NCI-H460 (cell line): ENCODE measurements at places on chromosomes 12 and 14.
A peak's percentile ranks its signal among the peaks of the same experiment; 100 is the strongest.

DNA sequence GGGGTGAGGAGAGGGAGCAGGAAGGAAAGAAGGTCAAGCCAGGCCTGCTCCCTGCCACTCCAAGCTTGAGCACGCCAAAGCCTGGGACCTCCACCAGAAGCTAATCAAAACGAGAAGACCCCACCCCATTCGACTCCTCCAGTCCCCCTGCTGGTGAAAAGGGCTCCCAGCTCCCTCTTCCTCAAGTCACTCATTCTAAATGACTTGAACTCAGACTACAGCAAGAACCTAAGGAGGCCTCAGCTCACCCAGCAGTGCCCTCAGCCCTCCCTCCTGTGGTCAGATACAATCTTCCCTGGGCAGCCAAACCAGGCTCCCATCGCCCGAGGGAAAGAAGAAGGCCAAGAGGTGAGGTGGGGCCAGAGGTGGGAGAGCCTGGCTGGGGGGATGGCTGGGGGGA lies 17.4 kb downstream of the HDAC7 start:
- DNase-seq, result no peak

- no peak for DNase-seq
These were observed 78.9 kb upstream of the RESF1 start for GRCh38 chr12:31880340-31880739.

GRCh38 chr12:6458281-6459003 lies 6.6 kb downstream of the TAPBPL start:
- no peak for DNase-seq

- DNase-seq, result no peak
These were observed 455 bp downstream of the ATP6V1D start for GRCh38 chr14:67358924-67359774.

- no peak for DNase-seq
These were observed 53.5 kb upstream of the BEGAIN start for GRCh38 chr14:100640471-100641273.

DNA sequence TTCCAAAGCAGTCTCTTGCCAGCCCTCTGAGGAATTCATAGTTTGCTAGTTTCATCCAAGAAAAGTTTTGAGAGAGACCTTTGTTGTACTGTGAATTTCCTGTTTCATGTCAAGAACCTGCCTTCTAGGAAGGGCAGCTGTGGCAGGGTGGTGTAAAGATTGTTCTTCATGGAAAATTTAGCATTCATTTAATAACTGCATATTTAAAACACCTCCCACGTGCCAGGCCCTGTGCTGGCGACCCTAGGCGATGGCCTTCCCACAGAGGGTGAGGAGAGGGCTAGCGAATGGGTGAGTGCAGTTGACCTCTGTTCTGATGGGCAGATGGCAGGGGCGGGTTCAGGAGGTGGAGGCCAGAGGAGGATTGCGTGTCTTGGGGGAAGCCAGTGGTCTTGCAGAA lies 43.2 kb downstream of the MLXIP start:
- DNase-seq, result no peak

GRCh38 chr14:34465069-34465859 lies 3.2 kb upstream of the SPTSSA start:
- DNase-seq, result no peak

DNA sequence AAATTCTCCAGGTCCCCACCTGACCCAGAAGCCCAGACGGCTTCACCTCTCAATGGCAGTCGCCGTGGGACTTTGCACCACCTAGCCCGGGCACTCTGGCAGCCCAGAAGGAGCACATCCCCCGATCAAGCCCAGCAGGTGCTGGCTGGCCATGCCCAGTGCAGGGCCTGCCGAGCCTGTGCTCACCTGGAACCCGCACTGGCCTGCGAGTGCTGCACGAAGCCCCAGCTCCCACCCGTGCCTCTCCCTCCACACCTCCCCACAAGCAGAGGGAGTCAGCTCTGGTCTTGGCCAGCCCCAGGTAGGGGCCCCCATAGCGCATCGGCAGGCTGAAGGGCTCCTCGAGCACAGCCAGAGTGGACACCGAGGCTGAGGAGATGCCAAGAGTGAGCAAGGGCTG lies 144.5 kb downstream of the NUBPL start:
- DNase-seq, result no peak

- no peak for DNase-seq
These were observed 243.5 kb upstream of the NOVA1 start for GRCh38 chr14:26841326-26841725.

- no peak for DNase-seq
These were observed 15.9 kb downstream of the CACNA1C start for GRCh38 chr12:2068653-2069052.

DNA sequence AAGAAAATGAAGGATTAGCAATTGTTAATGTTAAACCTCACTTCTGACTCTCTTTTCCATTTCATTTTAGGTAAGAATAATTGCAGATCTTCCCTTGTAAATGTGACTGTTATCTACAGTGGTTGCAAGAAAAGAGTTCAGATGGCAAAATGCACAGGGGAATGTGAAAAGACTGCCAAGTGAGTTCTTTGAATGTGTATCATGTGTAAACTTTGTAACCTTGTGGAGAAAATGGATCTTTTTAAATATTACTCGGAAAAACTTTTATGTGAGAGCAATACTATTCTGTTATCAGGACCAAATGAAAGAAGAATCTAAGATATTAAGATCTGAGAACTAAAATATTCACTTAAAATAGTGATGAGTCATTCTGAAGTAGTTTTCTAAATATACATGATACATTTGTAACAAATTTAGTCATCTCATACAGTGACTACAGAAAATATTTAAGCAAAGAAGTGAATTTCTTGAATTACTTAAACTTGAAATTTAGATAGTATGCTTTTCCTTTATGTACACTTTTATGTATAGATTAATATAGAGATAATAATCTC lies 122.5 kb upstream of the CNTN1 start:
- peak; percentile 25 for DNase-seq

DNA sequence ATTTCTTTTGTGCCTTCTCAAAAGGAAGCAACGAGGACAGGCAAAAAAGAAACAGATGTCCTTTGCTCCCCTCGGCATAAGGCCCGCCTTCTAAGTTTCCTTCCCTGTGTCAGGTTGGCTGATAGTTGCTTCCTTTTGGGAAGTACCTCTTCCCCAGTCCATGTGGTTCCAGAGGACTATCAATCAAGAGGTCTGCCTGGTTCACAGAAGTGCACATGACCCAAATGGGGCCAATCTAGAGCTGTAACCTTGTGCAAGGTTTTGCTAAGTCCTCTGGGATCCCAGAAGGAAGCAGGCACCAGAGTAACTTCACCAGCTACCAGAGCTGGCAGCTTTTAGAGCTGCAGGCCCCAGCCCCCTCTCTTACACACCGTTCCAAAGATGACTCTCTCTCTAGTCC lies 42.6 kb downstream of the TMEM63C start:
- no peak for DNase-seq

DNA sequence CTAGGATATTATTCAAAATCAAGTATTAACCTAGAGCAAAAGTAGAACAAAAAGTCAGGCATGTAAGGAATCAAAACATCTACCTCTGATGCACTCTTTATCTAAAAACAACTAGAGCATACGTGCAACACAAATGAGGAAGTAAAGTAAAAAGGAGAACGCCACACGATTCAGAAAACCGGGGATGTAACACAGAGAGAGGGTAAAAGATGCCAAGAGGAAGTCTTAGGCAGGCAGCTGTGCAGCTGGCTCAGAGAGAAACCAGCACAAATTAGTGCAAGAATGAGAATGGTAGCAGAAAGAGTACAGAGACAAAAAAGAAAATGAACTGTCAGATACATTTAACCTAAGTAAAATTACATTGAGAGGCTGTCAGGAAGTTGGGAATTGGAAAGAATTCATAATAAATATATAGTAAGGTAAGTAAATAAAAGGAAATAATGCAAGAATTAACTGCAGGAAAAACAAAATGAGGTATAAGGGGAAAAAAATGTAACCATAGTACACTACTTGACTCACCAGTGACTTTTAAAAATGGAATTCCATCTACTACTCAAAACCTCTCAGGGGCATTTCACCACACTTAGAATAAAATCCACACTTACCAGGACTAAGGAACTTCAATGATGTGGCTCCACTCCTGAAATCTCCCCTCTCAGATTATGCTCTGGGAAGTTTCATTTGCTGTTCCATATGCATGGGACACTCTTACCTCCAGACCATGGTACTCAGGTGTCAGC lies 17.1 kb downstream of the BCAT1 start:
- no peak for DNase-seq

- DNase-seq, result no peak
These were observed 77.9 kb downstream of the NINJ2 start for GRCh38 chr12:585062-586061.

- DNase-seq, result peak; percentile 15
These were observed 29.3 kb downstream of the ZCRB1 start for GRCh38 chr12:42296503-42297109.

DNA sequence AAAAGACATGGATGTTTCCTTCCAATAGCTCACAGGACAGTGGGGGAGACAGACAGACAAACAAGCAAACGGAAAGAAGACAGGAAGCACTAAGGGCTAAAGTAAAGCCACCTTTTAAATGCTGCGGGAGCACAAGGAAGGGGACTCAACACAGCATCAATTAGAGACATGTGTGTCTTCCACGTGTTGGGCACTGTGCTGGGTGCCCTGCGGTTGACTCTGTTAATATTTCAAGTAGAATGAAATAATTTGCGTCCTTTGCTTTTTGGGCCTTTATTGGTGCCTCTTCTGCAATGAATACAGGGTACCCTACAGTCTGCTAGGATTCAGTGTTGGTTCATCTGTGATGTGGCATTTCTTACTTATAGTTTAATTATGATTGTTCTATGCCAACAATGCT lies 90.9 kb upstream of the CPM start:
- no peak for DNase-seq

GRCh38 chr14:89753828-89754412 lies 200.6 kb downstream of the EFCAB11 start:
- no peak for DNase-seq

GRCh38 chr12:52217223-52217622 lies 15.8 kb upstream of the KRT7 start:
- DNase-seq, result no peak

DNA sequence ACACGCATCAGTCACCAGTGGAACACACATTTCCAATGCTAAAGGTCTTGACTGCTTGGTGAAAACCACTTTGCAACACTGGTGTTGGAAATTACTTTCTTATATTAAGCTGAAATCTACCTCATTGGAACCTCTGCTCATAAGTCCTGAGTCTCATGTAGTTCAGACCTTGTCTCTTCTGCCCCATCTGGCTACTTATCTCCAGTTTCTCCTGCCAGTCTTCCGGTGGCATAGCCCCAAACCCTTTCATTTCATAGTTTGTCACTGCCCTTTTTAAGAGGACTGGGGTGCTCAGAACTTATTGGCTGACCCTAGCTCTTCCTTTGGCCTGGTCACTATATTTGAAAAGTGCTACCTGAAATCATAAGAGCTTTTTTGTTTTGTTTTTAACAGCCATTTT lies 43.7 kb downstream of the HELB start:
- DNase-seq, result no peak

- DNase-seq, result no peak
These were observed 10.7 kb upstream of the RTRAF start for GRCh38 chr14:51978681-51979085.

GRCh38 chr12:17652436-17652835 lies 437.6 kb downstream of the RERGL start:
- DNase-seq, result no peak

- no peak for DNase-seq
These were observed 788 bp downstream of the SFSWAP start for GRCh38 chr12:131711551-131712205.

DNA sequence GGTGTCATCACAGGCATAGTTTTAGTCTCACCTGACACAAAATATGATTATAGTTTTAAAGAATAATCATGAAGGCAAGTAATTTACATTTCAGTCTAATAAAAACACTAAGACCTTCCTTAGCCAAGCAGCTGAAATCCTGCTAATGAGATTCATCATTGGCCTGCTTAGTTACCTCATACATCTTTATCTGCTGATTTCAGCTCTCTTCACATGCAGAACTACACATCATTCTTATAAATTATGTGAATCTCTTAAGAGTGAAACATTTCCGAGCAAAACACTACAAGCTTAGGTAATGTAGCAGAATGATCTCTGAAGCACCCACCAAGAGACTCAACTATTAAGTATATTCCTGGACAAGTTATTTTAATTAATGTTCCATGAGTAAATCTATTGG lies 198.1 kb downstream of the DPY19L2 start:
- no peak for DNase-seq

GRCh38 chr12:49230176-49230804 lies 34.6 kb upstream of the TUBA1C start:
- no peak for DNase-seq

- DNase-seq, result no peak
These were observed 10.5 kb downstream of the CLEC6A start for GRCh38 chr12:8466241-8466640.

- DNase-seq, result no peak
These were observed 479 bp downstream of the GPR135 start for GRCh38 chr14:59464486-59465315.

GRCh38 chr12:17388679-17389078 lies 701.3 kb downstream of the RERGL start:
- DNase-seq, result no peak

GRCh38 chr12:6700646-6701051 lies at the start of gene PIANP:
TSS of gene PIANP (minus strand) at chr12:6700815. CDS start at chr12:6698061, 2,754 bp downstream.
- DNase-seq, result no peak

- DNase-seq, result no peak
These were observed 30.6 kb upstream of the FBXO34 start for GRCh38 chr14:55240526-55241178.

GRCh38 chr12:50784501-50784900 lies 20.6 kb downstream of the ATF1 start:
- no peak for DNase-seq

DNA sequence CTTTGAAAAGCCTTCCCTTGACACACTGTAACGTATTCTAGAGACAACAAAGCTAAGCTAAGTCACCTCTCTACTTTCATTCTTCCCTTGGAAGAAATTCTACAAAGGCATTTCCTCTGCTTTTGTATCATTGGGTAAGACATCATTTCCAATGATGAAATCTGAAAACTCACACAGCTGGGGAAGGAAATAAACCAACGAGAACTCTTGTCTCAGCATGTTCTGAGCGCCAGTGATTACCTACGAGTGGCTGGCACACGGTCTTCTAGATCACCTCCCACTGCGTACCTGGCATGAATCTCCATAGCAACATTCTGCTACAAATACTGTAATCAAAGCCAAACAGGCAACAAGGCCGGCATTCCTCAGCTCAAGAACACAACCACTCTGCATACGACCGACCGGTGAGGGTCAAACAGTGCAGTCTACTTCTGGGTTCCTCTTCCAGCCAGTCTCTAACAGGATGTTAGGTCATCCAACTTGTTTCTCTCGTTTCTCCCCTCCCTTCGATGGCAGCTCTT lies 7.6 kb downstream of the VPS37B start:
- no peak for DNase-seq

- DNase-seq, result no peak
These were observed 8.4 kb upstream of the CIT start for GRCh38 chr12:119885549-119885948.

- DNase-seq, result no peak
These were observed 150.1 kb upstream of the ATP2B1 start for GRCh38 chr12:89858718-89859117.

- no peak for DNase-seq
These were observed 32.0 kb downstream of the ANAPC7 start for GRCh38 chr12:110371408-110372055.
